ENCODE measurements at places on chromosomes 2 and 18.

DNA sequence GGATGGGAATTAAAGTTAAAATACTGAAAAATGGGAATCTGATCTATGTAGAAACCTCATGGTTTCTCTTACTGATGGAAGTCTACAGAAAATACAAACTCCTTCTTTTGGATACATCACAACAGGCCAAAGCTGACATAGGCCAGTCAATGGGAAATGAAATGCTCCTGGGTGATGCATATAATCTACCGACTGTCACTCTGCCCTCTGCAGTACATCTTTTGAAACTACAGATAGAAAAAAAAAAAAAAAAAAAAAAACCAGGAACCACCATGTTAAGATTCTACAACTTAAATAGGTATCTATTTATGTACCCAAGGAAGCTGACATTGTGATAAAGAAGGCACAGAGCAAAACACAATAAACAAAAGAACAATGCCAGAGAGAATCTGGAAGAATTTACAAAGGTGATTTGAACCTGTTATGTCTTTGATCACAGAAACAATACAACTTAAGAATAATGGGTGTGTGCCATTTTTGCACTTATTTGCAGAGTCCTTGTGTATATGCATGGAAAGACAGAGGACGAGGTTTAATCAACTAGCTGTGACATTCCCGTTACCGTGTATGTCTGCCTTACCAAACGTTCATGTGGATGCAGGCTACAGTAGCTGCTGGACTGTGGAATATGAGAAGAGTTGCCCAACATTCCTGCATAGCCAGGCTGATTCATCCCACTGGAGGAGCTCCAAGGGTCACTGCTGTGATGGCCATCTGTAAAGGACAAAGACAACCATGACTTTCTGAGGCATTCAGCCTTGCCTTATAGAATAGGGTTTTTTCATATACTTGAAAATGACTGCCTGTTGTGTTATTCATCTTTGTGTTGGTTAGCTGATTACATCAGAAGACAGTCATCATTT, 312.7 kb downstream of the TCF4 start:
- no peak for DNase-seq

DNA sequence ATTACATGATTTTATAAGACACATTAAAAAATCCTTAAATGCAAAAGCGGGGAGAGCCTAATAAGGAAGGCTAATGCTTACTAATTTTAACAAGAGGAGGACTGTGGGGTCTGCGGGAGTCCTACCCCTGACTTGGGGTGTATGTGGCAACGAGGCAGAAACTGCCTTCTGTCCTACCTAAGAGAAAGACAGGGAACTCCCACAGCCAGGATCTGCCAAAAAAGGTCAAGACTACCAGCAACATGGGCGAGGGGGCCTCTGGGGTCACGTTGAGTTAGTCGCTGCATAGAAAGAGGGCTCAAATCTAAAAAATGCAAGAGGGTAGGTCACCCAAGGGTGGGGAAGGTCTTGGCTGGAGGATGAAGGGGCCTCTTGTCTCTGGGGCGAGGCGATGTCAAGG, 529 bp upstream of the AMER3 start:
- no peak for DNase-seq

DNA sequence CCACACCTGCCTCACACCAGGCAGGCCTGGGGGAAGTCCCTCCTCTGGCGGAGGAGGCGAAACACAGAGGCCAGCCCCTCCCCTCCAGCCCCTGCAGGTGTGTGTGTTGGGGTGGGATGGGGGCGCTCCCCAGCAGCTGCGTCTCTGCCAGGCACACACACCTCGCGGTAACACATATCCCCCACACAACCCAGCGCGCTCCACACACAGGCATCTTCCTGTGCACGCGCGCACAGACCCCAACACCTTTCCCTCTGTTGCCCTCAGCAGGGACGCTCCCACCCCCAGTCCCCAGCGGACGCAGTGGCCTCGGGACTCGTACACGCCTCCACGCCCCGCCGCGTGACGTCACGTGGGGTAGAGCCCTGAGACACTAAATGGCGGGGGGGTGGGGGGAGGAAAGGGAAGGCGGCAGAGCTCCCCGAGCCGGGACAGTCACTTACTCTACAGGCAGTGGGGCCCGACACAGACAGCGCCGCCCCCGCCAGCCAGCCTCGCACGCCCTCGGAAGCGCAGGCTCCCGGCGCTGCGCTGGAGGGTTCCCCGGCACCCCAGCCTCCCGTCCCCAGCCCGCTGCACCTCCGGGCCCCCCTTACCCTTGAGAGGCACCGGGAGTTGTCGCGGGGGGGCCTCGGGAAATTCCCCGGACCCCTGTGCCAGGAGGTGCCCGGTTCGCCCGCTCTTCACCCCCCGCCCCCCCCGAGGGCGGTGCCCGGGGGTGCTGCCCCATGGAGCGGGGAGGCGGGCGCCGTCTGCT, at the start of gene WNT10A:
WNT10A (plus strand) TSS at position 751 of the 757 bp plus-strand sequence. CDS start 144 bp downstream, outside the sequence.
- peak; percentile 78 for DNase-seq

GRCh38 chr2:17245906-17246305, 272.3 kb downstream of the RAD51AP2 start:
- no peak for DNase-seq

DNA sequence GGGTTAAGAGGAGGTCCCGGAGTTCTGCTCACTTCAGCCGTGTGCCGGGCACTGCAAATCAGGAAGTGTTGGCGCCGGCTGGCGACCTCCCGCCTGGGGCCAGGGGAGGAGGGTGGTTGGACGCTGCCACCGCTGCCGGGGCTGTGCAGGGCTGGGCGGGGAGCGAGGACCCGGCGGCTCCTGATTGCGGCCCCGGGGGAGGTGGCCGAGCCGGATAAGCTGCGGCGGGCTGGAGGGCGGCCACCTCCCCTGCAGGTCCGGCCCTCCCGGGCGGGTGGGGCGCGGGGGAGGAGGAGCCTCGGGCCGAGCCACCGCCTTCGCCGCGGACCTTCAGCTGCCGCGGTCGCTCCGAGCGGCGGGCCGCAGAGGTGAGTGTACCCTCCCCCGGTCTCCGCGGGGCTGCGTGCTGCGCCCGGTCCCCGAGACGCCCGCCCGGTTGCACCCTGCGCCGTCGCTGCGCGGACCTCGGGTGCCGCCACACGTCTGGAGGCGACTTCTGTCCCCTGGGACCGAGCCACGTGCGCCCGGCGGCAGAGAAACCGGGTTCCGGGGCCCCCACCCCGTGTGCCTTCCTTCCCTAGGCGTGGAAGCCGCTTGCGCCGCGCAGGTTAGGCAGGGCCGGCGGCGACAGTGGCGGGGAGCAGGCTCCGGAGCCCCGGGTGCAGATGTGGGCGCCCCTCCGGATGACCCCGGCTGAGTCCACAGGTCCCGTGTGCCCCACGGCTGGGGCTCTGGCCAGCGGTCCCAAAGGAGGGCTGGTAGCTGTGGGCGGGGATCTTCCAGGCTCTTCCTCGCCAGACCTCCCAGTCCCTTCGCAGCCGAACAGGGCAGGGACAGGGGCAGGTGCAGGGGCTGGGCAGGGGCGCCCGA, at the start of gene STEAP3:
STEAP3 (plus strand) TSS at position 314 of the 870 bp plus-strand sequence. CDS start 7,179 bp downstream, outside the sequence.
- peak; percentile 25 for DNase-seq

GRCh38 chr2:70141212-70141901, 49.5 kb downstream of the C2orf42 start:
- peak; percentile 75 for DNase-seq

- DNase-seq, result no peak
Observed at GRCh38 chr2:2254206-2254605, 76.9 kb downstream of the MYT1L start.

DNA sequence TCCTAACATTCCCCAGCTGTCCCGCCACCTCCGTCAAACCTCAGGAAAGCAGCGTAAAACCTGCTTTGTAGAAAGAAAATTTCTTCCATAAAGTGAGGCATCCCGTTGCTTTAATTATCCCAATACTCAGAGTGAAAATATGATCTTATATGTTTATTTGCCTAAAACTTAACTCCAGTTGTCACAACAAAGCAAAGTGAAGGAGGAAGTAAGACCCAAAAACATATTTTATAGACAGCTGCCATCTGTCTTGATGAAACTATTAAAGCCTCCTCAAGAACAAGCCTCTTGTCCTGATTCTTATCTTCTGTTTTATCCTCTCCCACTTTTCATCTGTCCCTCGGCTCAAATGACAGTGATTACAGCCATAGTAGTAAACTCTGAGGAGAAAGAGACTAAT, 28.9 kb upstream of the LPIN2 start:
- DNase-seq, result no peak

- no peak for DNase-seq
Observed at GRCh38 chr18:38301621-38302020, 736.0 kb upstream of the CELF4 start.

DNA sequence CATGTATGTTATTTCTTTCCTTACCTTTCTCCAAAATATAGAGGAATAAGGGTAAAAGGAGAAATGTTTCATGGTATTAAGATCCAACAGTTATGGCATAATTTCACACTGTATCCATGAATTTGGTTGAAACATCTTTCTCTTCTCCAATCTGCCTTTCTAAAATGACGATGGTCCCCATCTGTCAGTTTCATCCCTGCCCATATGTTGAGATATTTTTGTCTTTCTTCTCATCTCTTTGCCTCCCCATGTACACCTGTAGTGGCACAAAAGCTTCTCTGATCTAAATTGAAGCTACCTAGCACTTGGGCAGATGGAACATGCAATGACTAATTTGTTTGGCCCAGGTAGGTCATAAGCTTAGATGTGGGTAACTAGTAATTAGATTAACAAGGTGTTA, 90.7 kb upstream of the LRRTM1 start:
- no peak for DNase-seq

DNA sequence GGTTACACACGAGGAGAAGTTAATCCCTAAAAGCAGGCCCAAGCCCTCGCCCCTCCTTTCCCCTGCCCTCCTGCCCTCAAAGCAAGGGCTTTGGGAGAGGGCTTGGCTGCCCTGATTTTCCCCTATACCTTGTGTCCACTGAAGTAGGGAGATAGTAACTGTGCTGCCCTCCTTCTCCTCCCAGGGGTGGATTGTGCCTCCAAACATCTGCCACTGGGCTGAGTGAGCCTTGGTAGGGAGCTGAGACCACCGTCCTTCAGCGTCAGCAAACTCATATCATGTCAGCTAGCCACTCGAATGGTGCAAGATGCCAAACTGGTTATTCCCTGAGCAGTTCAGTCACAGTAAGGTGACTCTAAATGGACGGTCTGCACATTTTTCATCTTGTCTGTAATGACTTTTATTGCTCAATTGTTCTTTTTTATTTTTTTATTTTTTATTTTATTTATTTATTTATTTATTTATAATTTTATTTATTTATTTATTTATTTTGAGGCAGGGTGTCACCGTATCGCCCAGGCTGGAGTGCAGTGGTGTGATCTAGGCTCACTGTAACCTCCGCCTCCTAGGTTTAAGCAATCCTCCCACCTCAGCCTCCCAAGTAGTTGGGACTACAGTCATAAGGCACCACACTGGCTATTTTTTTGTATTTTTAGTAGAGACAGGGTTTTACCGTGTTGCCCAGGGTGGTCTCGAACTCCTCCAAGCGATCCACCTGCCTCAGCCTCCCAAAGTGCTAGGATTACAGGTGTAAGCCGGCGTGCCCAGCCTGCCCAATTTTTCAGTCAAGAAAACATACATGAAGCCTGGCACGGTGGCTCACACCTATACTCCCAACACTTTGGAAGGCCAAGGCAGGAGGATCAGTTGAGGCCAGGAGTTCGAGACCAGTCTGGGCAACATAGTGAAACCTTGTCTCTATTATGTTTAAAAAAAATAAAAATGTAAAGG, 8.7 kb downstream of the PCBP1 start:
- no peak for DNase-seq

DNA sequence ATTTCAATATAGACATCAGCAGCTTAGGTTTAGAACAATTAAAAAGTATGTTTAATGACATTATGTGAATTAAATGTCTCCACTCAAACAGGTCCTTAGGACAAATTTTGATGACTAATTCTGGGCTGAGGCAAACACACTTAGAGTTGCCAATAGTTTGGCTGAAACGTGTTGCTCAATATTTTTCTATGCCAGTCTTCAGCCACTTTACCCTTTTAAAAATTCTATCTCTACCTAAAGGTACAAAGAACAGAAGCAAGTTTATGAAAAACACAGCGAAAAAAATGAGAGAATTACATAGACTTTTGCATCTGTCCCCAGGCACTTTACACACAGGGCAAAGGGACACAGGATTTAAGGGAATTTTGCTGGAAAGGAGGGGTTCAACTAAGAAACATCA, 4.5 kb downstream of the IDH1 start:
- DNase-seq, result no peak

- DNase-seq, result peak; percentile 46
Observed at GRCh38 chr2:133886735-133887675, 318.7 kb upstream of the NCKAP5 start.

GRCh38 chr2:117820444-117820843, 6.0 kb downstream of the DDX18 start:
- DNase-seq, result peak; percentile 39

GRCh38 chr2:58056192-58056916, 9.7 kb downstream of the VRK2 start:
- no peak for DNase-seq

- no peak for DNase-seq
Observed at GRCh38 chr2:12549641-12550040, 167.1 kb upstream of the TRIB2 start.

DNA sequence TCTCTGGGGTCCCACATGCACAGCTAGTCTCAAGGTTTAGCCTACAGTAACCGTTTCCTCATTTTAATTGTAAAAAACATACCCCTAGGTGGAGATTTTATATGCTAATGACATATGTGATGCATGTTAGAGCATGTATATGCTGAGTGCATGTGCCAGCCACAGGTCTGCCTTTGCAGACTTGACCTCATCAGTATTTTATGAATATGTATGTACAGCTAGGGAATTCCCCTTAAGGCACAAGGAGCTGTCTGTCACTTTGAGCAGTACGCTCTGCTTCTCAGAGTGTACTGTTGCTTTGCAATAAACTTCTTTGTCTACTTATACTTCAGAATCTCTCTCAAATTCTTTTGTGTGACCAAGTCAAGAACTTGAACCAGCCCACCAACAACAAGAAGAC, 131.2 kb upstream of the ERBB4 start:
- DNase-seq, result no peak

GRCh38 chr2:96890726-96891385, 21.0 kb upstream of the SEMA4C start:
- no peak for DNase-seq

DNA sequence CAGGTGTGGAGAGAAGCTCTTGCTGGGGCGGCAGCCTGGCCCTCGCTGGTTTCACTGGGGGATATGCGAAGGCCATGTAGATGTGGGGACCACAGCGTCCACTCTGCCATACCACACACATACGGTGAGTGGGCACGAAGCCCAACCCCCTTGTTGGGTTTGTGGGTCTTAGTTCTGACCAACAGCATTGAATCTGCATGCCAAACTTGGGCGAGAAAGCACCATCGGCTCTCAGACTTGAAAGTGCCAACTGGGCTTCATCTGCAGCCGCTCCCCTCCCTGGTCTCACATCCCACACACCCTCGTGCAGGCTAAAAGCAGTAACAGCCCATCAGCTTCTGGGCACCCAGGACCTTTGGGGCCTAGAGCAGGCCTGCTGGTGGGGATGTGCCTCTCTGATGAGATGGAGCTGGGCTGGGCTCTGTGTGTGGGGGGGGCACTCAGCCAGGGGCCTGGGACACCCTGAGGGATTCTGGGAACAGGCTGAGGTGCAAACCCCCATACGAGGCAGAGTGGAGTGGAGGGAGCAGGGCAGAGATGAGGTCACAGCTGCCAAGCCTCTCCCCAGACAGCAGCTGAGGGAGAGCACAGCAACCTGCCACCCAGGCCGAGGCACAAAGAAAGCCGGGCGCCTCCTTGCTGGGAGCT, 264.4 kb downstream of the TWIST2 start:
- DNase-seq, result no peak
